ENCODE measurements at places on chromosomes 7 and 10.

GRCh38 chr10:118522791-118523498 is 72.5 kb downstream of the PRLHR start:
- no peak for DNase-seq

- no peak for DNase-seq
These were observed 38.3 kb downstream of the C1QL3 start for GRCh38 chr10:16483241-16483917.

DNA sequence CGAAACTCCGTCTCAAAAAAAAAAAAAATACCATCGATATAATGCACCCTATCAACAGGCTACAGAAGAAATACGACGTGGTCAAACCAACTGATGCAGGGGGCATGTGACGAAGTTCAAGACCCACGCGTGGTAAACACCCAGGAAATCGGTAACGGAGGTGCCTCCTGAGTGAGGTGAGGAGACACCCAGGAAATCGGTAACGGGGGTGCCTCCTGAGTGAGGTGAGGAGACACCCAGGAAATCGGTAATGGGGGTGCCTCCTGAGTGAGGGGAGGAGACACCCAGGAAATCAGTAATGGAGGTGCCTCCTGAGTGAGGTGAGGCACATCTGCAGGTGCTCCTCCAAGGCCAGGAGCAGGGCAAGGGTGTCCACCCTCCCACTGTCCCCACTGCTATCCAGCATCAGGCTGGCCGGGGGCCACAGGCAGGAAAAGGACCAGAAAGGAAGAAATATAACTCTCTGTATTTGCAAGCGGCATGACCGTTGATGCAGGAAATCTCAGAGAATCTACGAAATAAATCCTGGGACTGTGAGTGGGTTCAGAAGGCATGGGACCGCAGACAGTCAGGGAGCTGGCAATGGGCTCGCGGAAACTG is 10.7 kb upstream of the GPR146 start:
- no peak for DNase-seq

DNA sequence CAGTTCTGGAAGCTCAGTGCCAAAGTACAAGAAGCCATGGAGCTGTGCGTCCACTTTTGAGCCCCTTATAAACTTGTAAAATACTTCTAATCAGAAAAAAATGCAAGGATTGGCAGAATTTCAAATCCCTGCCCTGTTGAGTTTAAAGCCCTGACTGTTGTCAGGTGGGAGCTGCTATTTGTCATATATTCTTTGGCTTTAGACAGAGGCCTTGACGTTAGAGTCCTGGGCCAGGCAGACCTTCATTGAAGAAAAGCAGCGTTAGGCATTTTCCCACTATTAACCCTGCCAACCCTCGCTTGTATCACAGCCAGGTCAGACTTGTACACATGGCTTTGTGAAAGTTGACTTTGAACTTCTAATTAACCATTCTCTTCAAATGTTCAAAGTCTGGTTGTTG is 155.4 kb downstream of the TWIST1 start:
- DNase-seq = no peak

DNA sequence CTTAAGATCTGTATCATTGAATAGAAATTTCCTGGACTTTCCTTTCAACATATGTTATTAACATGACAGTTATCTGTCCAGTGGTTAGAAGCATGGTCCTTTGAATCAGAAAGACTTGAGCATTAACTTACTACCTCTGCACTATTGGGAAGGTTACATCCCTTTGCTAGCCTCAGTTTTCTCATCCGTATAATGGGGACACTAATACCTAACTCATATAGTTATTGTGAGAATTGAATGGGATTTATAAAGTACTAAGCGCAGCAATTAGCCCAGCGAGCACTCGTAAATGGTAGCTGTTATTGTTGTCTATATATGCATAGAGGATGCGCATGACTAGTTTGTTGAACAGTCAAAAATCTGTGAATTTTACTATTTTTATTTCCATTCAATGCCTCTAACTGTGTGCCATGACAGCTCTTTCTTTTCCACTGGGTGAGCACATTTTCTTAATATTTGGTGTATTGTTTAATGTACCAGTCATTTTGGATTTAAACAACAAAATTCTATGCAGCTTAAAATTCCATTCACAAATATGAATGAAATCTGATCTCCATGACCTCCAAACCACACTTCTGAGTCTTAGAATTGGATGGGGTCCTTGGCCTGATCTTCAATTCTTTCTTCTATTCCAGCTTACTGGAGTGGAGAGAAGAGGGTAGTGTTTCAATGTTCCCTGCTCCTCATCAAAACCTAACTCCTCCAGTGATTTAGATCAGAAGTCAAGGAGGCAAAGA is 65.0 kb downstream of the CACNB2 start:
- no peak for DNase-seq

GRCh38 chr10:115456812-115457211 is 363.6 kb downstream of the ATRNL1 start:
- no peak for DNase-seq

DNA sequence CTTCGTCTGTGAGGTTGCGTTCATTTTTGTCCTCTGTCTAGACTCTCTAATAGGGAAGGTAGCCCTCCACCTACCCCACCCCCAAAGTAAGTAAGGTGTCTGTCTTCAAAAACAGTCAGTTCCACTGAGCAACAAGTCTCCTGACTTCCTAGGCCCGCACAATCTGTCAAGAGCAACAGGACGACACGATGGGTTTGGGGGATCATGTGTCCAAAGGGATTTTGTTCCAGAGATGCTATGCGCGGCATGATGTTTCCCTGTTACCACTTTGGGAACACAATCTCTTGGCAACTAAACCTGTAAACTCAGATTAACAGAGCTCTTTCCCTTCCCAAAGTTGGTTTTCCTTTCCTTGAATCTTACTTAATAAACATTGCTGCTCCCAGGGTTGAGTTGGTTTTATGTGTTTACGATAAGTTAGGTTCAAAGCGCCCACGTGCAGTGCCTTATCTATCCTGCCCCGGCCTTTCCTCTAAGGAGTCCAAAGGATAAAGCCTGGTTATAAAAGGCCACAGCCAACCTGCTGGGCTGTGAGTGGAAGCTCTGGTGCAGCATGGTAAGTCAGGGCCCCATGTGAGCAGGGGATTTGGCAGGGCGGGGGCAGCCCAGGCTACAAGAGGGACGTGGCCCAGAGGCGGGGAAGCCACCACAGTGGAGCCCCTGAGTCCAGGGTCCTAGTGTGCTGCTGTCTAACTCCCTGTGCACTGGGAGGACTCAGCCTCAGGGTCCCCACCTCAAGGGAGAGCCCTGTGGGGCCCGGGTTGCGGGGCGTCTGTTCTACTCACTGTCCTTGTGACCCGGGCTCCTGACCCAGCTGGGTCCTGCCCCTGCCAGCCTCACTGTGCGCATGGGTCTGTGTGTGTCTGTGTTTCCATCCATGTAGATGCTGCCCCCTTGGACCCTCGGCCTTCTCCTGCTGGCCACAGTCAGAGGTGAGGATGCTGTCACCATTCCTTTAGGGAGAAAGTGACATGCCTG is at the start of gene PNLIPRP2:
Gene PNLIPRP2, plus strand, starts transcription at position 531 of the 978 bp plus-strand sequence.
- no peak for DNase-seq

DNA sequence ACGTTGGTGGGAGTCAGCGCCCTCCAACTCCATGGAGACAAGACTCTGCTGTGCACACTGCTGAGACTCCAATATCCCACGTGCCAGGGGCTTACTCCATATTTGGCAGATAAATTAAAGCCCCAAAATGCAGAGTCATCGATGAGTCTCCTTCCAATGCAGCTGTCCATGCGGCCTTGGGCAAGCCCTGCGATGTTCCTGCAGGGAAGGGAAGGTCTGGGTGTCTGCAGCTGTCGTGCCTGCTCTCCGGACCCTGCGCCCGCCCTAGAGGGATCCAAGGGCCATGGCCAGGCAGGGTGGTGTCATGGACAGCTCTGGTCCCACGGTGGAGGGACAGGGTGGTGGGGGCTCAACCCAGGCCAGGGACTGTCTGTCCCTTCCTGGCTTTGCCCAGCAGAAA is 185.2 kb downstream of the PTPRN2 start:
- no peak for DNase-seq

- DNase-seq = no peak
These were observed 142.4 kb upstream of the MEOX2 start for GRCh38 chr7:15828881-15829280.

- DNase-seq = no peak
These were observed 420.4 kb downstream of the DNAJB6 start for GRCh38 chr7:157757211-157757610.

DNA sequence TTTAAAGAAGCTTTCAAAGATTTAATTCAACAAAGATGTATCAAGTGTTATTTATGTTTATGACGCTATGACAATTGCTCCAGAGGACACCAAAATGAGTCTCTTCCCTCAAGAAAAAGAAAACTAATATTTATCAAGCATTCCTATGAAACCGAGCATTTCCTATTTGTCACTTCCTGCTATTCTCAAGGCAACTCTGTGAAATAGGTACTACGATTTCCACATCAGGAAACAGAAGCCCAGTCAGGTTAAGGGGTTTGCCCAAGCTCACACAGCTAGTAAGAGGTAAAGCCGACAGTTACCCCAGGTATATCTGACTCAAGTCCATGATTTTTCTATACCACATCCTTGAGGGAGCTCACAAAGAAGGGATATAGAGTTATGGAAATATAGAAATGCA is 85.9 kb downstream of the TRIL start:
- DNase-seq = no peak

Measured in GM04504 (cell line).